ENCODE measurements at places on chromosomes 7 and 10.

- DNase-seq = no peak
Measured at GRCh38 chr10:112215342-112215774, 31.8 kb upstream of the GPAM start.

DNA sequence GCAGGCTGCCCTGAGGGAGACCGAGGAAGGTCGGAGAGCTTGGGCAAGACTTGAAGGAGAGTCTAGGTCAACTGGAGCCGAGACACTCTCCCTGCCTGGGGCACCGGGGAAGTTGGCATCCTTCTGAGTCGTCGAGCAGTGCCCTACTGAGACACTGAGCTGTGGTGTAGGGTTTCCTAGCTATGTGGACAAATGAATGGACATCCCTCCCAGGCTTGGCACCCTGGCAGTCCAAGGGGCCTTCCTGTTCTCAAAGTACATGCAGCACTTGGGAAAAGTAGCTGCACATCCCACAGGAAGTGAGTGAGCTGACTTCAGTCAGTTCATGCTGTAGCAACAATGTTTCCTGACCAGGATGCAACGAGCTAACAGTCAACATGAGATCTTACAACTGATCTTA lies 57.2 kb upstream of the INPP5A start:
- no peak for DNase-seq

- DNase-seq = no peak
Measured at GRCh38 chr10:6141296-6142151, 52.7 kb downstream of the RBM17 start.

- no peak for DNase-seq
Measured at GRCh38 chr10:105577865-105578607, 936.9 kb downstream of the SORCS3 start.

DNA sequence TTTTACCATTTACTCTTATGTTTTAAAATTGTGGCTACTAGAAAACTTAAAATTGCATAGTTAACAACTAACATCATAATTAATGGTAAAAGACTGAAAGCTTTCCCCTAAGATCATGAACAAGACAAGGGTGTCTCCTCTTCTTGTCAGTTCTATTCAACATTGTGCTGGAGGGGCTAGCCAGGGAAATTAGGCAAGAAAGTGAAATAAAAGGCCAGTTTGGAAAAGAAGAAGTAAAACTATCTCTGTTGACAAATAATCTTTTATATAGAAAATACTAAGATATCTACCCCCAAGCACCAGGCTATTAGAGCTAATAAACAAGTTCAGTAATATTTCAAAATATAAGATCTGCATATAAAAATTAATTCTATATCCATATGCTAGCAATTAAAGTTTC lies 46.9 kb upstream of the MXI1 start:
- no peak for DNase-seq

DNA sequence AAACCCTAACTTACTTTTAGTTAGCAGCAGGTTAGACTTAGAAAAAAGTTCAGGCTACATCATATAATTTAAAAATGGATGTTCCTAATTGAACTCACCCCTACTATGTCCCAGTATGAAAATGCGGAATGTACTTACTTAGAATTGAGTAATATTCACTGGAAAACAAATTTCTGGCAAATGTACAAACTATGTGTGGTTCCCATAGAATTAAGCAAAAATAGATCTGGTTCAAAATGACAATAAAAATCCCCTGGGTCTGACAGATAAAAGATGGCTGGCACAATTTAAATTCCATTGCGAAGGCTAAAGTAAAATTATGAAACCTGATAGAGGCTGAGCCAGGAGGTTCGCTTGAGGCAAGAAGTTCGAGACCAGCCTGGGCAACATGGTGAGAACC lies 42.4 kb upstream of the PRKAR2B start:
- DNase-seq = no peak

GRCh38 chr10:15172306-15172840 lies 3.9 kb upstream of the NMT2 start:
- DNase-seq = no peak

- DNase-seq = no peak
Measured at GRCh38 chr7:122300956-122301833, 3.4 kb downstream of the FEZF1 start.

- no peak for DNase-seq
Measured at GRCh38 chr7:37247861-37248260, 200.8 kb downstream of the ELMO1 start.

- DNase-seq = no peak
Measured at GRCh38 chr10:72056113-72056512, 32.2 kb downstream of the SPOCK2 start.

GRCh38 chr10:24453973-24454372 lies 245.0 kb downstream of the KIAA1217 start:
- DNase-seq = no peak

GRCh38 chr10:12934777-12935176 lies 66.7 kb downstream of the CCDC3 start:
- DNase-seq = no peak

GRCh38 chr7:131010029-131010716 lies 276.2 kb upstream of the KLF14 start:
- no peak for DNase-seq

GRCh38 chr7:38796626-38797501 lies 112.1 kb downstream of the VPS41 start:
- peak; percentile 22 for DNase-seq

DNA sequence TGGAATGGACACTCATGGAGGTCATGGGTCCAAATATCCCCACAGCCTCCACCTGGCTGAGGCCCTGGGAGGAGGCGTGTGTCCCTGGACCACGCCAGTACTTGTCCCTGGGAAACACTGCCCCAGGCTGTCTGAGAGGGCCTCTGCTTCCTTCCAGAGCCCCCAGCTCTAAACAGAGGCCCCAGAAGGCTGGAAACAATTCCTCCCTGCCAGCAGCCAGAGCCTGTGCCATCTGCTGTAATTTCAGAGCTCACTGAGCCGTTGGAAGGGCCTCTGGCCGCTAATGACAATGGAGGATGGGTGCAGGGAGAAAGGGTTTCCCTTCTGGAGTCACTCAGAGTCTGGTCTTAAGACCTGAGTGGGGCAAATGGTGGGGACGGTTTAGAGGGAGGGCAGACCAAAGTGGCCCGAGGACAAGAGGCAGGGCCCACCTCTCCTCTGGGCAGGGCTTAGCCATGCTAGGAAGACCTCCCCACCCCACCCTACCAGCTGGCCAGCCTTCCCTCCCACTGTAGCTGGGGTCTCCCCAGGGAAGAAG lies 7.1 kb downstream of the CHAT start:
- DNase-seq = no peak

- no peak for DNase-seq
Measured at GRCh38 chr10:19970256-19970655, 154.0 kb downstream of the PLXDC2 start.

DNA sequence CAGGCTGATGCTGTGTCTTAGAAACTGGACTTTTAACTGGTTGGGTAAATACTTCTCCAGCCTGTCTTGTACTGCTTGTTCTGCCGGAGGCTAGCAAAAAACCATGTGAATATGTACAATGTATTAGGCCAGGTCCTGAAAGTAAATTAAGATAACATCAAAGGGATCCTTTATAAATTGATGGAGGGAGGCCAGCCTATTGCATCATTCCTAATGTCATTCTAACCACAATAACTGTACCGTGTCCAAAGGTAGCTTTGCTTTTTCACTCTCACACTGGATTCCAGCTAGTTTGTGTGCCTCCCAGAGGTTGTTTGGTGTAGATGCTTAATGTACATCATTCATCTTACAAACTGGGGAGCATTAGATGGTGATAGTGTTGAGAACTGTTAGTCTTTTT lies 91.2 kb upstream of the SEM1 start:
- DNase-seq = no peak

- no peak for DNase-seq
Measured at GRCh38 chr7:14821757-14822480, 80.6 kb downstream of the DGKB start.

DNA sequence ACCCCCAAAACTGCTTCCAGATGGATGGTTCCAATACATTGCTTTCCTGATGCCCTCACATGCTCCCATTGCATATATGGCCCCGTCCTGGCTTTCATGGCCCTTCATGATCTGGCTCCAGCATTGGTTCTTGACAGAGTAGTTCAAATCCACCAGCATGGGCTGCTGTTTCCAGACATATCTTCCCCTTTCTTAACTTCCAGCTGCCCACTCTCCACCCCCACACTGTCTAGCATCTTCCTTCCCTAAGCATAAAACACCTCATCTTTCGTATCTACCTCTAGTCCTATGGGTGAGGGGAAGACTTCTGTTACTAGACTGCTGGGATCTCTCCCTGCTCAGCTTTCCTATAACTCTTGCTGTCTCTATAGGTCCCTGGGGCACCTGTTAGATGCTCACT lies 13.2 kb upstream of the GOLGA7B start:
- no peak for DNase-seq

DNA sequence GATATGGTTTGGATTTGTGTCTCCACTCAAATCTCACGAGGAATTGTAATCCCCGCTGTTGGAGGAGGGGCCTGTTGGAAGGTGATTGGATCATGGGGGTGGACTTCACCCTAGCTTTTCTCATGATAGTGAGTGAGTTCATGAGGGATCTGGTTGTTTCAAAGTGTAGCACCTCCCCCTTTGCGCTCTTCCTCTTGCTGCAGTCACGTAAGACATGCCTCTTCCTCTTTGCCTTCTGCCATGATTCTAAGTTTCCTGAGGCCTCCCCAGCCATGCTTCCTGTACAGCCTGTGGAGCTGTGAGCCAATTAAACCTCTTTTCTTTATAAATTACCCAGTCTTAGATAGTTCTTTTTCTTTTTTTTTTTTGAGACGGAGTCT lies 17.1 kb downstream of the CDNF start:
- DNase-seq = no peak

- DNase-seq = no peak
Measured at GRCh38 chr10:126640401-126640800, 30.1 kb downstream of the C10orf90 start.

- no peak for DNase-seq
Measured at GRCh38 chr10:24969841-24970281, 17.5 kb upstream of the PRTFDC1 start.

GRCh38 chr10:43225004-43225786 lies 41.7 kb downstream of the RASGEF1A start:
- no peak for DNase-seq

DNA sequence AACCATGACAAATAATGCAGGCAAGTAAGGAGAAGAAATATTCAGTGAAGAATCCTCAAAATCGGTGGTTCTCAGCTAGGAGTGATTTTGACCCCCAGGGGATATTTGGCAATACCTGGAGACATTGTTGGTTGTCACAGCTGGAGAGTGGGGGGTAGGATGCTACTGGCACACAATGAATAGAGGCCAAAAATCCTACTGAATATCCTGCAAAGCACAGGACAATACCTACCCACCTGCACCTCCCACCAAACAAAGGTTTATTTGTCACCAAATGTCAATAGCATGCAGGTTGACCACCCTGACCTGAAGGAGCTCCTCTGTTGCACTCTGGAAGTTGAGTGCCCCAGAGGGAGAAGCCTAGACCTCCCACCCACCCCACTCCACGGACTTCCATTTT lies 1028.6 kb downstream of the CNTNAP2 start:
- no peak for DNase-seq

- no peak for DNase-seq
Measured at GRCh38 chr10:67268146-67268545, 342.3 kb downstream of the LRRTM3 start.

DNA sequence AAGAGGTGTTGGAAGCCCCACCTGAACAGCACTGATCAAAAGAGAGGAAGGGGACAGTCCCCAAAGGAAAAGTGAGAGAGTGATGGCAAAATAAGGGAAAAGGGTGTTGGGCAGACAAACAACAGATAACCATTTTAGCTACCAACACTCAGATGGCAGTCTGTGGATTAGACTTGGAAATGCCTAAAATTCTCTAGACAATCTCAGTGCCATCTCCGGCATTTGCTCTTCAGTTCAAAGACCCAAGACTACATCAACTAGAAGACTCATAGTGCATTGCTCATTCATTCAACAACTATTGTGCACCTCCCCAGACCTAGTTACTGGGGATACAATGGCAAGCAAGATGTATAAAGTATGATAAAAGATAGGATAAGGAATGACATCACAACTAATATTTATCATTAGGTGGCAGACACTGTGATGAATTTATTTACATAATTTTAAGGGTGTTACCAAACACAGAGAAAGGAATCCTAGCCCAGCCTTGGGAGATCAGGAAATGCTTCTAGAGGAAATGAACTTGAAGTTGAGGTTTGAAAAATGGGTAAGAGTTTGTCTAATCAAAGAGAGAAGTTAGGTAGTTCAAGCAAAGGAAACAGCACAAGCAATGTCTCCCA lies 109.3 kb upstream of the ARID5B start:
- DNase-seq = no peak

GRCh38 chr7:29019896-29020295 lies 61.8 kb upstream of the TRIL start:
- DNase-seq = no peak

DNA sequence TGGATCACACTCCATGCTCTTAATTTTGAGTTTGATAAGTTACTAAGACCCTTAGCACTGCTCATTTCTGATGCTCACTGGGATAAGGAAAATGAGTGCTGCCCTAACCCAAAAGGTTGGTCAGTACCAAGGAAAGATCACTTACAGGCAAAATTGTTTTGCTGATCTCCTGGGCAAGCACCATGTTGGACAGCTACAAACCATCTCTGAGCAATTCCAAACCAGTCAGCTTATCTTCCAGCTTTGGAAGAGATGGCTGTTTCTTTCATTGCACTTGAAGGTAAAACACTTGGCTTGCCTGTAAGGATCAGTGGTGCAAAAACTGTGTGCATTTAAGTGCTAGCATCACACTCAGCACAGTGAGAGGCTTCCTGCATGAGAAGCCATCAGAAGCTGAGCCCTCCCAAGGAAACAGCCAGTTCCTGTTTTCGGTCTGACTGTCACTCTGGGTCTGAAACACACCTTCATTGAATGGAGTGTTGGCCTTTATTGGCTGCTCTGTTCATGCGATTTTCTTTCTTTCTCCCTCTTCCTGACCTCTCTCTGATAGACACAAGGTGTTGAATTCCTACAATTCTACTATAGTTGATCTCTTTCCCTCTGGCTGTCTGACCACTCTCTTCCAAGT lies 126.4 kb upstream of the GHITM start:
- no peak for DNase-seq

- DNase-seq = no peak
Measured at GRCh38 chr7:5526100-5526905, 102.7 kb upstream of the TNRC18 start.

DNA sequence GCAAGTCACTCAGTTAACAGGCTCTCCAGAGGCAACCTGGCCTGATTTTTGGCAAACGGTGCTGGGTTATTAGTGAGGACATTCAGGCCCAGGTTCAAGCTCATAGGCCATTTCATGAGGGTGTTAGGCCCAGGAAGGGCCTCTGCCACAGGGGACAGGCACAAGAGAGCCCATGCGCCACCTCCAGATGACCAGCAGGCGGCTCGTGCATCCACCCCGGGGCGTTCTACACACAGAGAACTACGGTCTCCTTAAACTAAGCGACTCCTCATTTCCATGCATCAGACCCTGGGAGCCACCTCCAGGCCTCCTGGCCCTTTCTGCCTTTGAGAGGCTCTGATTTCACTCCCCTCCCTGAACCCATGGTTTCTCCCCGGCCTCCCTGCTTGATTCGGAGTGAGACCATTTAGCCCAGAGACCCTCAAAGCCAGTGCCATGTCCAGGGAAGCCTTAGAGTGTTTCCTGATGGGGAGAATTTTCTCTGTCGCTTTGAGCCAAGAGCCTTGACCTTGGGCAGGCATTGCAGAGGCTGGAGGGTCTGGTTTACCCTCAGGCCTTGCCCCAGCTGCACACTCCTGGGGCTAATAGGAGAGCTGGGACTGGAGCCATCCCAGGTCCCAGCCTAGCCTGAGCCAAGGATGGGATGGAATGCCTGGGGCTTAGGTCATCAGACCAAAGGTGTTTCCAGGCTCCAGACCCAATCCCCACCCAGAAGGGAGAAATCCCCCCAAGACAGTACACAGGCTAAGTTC lies 188.0 kb downstream of the GRID1 start:
- no peak for DNase-seq

- DNase-seq = no peak
Measured at GRCh38 chr10:108070789-108071188, 906.3 kb upstream of the SORCS1 start.
